Hematopoietic multipotent progenitor cell treated with erythropoietin and hydrocortisone succinate and interleukin-3 and kit ligand, for 8 days (in vitro differentiated cells): ENCODE measurements at places on chromosomes 13 and 19.
A peak's percentile ranks its signal among the peaks of the same experiment; 100 is the strongest.

GRCh38 chr19:4362831-4363545 lies 19.6 kb downstream of the MPND start:
- DNase-seq, result no peak

DNA sequence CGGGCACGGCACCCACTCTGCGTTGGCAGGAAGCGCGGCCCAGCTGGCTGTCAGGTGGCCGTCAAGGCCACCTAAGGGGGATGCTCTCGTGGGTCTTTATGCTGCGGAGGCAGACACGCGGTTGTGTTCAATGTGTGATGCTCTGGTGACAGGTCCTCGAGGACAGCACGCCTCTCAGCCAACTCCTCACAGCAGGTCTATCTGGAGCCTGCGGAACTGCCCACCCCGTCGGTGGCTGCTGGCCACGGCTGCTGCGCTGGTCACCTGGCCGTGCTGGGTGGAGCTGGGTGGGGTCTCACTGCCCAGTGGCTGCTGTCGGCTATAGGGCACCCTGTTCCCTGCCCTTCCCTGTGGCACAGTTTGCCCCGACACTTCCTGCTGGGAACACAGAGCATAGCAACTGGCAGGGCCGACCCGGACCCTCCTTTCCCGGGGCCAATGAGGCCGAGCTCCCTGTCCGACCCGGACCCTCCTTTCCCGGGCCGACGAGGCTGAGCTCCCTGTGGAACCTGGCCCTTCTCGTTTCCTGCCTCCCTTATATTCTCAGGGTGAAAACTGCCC lies 14.3 kb upstream of the F7 start:
- DNase-seq, result no peak

- no peak for DNase-seq
These were observed 239.0 kb downstream of the RGCC start for GRCh38 chr13:41696163-41697003.

DNA sequence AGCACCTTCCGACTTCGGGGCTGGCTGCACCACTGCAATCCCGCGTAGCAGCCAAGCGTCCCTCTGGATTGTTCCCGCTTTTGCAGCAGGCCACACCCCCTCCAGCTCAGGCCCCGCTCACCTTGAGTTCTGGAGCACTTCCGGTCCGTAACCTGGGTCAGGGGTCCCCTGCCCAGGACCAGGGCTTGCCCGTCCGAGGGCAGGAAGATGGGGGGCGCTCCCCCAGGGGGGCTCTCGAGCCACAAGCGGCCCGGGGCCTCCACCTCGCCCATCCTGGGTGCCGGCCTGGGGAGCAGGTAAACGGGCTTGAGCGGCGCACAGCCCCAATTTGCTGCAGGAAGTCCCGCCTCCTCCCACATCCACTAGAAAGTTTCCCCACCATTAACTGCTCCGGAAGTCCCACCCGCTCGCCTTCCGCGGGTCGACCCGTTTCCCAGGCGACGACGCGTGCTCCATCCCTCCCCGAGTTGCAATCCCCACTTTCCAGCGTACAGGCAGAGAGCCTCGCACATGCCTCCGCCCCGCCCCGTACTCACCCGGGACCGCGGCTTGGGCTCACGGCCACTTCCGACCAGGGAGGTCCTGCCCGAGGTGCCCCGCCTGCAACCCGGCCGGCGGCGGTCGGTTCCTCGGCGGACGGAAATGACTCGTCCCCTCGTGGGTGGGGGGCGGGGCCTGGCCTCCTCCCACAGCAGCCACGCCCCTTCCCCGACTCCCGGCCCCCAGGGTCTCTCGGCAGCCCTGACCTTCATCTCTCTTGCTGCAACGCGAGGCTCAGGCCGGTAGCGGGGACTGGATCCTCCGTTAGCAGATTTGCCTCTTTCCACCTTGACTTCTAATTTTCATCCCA lies at the start of gene PNKP:
Gene PNKP (minus strand): TSS at position 644 of the 850 bp plus-strand sequence. CDS start 372 bp downstream, at position 272.
- peak; percentile 93 for DNase-seq

DNA sequence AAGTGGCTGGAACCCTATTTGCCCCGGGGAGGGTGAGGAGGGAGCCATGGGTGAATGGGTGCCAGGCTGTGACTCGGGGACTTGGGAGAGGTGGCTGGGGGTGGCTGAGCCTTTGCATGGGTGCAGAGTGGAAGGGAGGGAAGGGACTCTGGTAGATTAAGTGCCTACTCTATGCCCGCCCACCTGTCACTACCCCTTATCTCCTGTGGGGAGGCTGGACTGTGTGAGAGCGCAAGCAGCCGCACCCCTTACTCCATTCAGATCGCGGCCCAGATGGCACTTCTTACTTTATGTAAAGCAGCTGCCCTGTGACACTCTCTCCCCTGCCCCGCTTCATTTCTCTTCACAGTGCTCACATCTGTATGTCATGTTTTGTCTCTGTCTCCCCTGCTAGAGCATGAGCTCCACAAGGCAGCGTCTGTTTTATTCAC lies 2.9 kb downstream of the KASH5 start:
- peak; percentile 71 for DNase-seq

GRCh38 chr13:113974304-113975281 lies 717 bp upstream of the C13orf46 start:
- no peak for DNase-seq

- no peak for DNase-seq
These were observed 27.2 kb downstream of the PBX4 start for GRCh38 chr19:19591133-19591825.

DNA sequence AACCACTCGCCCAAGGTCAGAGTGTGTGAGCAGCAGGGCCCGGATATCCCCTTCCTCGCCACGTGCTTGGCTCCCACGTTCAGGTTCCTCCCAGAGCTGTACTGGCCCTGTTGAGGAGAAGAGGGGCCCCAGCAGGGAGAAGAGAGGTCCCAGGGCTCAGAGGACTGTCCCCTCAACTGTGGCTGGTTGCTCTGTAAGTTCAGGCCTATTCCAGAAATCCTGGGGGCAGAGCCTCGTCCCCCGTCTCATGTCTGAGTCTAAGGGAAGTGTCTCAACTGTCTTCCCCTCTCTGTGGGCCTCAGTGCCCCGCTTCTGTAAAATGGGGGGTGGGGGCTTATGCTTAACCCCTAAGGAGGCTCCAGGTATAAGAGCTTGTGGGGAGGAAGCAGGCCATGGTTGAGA lies 3.9 kb downstream of the PPP5C start:
- DNase-seq, result no peak

DNA sequence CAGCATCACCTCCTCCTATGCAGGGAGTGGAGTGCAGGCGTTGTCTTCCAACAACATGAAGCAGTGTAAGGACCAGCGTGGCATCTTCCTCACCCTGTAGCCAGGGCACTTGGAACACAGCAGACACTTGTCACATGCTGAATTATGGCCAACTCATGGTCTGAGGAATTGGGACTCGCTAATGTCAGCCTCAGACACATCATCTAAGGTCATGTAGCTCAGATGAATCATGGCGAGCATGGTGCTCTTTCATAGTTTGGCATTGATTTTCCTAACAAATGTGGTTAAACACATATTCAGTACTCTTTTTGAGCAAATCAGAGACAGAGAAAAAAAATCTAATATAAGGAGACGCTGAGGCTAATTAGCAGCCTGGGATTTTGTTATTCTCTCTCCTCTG lies 99.6 kb upstream of the SGCG start:
- DNase-seq, result no peak

GRCh38 chr13:47237571-47237970 lies 340.7 kb upstream of the HTR2A start:
- DNase-seq, result no peak

GRCh38 chr13:112941349-112941748 lies 27.7 kb upstream of the MCF2L start:
- no peak for DNase-seq

DNA sequence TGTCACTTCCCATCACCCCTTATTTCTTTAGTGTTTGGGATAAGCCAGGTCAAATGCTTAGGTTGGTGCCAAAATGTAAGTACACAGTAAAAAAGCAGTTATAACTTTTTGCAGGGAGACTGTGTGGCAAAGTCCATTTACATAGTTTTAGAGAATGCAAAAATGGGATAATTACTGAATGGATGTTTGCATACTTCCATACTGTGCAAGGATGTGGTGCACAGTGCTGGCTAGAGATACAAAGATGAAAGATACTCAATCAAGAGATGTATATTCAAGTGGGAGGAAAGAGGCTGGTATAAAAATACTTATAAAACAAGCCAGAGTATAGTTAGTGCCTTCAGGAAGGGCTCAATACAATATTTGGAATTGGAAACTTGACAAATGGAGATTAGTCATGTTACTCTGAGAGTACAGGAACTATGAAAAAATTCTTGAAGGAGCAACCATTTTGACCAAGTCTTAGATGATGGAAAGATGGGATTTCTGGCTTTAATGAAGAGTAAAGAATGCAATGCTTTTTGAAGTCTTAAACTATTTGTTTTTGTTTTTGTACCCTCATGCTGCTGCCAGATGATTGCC lies 8.0 kb downstream of the PDS5B start:
- DNase-seq, result no peak

DNA sequence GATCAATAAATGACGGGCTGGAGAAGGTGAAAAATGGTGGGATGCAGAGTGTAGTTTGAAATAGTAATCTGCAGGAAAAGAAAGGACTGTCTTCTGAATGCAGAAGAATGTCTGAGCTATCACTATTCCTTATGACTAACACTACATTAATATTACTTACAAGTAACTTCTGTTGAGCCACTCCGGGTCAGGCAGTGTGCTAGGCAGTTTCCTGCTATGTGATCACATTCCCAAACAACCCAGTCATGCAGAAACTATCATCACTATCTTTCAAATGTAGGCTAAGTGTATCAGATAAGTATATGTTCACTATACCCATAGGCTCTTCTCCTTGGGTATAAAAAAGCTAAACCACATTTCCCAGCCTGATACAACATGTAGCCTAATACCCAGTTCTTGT lies 6.6 kb downstream of the ZNF599 start:
- no peak for DNase-seq

GRCh38 chr13:102914339-102914930 lies 68.6 kb downstream of the ERCC5 start:
- no peak for DNase-seq

DNA sequence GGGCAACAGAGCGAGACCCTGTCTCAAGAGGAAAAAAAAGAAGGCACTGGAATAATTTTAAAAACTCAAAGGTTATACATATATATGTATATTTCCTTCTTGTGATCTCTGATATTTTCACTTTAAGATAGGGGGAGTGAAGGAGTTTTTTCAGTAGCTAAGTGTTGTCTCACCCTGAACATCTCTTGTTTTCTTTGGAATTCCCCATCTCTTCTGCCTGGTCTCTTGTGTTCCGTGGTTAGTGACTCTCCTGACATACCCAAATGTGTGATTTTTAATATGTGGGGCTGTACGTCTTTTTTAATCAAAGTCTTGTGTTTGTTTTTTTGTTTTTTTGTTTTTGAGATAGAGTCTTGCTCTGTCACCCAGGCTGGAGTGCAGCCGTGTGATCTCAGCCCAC lies 15.3 kb upstream of the KCTD4 start:
- DNase-seq, result no peak
